Inflammatory macrophage (primary cell): ENCODE measurements at places on chromosomes 3 and 15.
A peak's percentile ranks its signal among the peaks of the same experiment; 100 is the strongest.

DNA sequence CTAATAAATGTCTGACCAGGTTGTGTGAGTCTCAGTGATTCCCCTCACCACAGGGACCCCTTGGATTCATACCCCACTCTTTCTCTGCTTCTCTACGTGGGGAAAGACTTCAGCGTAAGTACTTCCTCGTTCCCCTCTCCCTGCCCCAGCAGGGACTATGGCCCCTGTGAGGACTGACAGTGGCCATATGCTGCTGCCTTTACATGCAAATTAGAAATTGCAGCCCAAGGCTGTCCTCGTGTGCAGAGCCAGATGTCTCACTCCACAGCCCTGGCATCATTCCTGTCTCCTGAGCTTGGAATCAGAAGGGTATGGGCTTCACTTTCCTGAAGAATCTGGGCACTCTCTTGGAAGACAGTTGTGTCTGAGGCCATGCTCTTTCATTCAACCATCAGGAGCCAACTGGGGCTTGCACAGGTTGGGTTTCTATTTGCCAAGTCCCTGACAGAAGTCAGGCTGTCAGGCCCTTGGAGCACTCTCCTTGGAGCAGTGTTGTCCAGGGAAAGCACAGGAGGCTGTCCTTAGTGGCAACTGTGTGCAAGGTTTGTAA lies 30.5 kb upstream of the IQCF2 start:
- no peak for DNase-seq

DNA sequence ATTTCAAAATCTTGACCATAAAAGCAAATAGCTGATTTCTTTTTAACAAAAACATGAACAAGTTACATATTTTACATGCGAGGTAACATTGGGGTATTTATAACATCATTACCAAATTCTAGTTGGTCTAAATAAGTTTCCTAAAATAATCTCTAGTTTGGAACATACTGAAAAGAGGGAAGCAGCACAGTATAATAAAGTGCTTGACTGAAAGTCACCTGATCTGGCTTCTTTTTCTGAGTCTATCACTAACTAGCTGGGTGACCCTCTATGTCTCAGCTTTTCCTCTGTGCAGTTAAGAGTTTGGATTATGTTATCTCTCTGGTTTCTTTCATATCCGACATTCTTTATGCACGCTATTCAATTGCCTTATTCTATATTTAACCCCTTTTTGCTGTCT lies 19.8 kb upstream of the CNTN4 start:
- no peak for DNase-seq

DNA sequence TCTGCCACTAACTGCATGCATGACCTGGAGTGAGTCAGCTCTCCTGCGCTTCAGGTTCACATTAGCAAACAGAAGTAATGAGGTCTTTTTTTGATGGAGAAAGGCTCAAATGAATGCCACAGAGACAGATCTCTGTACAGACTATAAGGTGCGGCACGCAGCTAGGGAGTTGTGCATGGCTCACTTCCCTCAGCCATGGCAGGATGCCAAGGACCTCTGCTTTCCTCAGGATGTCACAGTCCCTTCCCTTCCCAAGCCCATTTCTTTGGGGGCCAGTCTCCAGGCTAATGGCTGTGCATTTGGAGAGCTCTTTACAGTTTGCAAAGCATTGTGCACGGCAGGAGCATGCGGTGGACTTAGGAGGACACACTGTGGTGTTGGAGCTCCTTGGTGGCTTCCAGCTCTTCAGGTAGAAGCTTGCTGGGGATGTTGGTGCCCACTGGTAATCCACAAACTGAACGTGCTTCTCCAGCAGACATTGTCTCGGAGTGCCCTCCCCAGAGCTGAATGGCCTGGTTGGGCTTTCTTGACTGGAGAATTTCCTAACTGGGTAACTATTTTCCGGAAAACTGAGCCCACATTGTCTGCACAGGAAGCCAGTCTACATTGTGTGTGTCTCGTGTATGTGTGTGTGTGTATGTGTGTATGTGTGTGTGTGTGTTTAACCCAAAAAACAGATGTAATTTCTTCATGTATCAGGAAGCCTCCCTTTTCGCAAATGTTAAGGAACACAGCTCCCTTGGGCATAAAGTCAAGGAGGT lies 172.5 kb upstream of the TLE3 start:
- DNase-seq = peak; percentile 73

DNA sequence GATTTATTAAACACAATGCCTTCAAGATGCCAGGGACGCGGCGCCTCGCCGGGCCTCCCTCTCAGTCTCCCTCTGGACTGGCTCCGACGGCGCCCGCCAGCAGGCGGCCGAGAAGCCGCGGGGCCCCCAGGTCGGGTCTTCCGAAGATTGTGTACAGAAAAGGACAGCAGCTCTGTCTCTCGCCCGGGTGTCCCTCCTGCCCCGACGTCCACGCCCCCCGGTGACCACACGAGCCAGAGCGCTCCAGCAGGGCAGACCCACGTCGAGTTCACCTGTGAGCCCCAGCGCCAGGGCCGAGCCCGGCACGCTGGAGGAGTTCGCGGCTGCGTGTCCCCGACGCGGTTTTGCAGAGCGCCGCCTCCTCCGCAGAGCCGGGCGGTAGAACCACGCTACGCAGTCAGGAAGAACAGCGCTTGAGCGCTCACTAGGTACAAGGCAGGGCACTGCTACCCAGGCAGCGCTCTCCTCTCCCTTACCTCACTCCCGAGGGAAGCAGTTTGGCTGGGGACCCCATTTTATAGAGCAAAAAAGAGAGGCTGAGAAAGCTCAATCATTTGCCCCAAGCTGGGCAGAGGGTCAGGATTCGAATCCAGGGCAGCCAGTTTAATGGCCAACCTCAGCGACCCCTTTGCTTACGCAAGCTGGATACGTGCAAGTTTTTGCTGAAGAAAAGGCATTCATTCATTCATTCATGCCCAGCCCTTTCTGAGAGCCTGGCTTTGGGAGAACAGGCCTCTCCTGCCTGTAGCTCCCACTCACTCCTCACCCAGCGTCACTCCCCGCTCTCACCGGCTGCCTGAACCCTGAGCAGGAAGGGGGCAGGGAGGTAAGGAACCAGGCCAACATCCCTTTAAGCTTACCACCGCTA lies 3.0 kb upstream of the TLE3 start:
- DNase-seq = peak; percentile 60

GRCh38 chr3:12380461-12380860 lies 91.6 kb downstream of the PPARG start:
- DNase-seq = no peak

GRCh38 chr3:147538034-147538433 lies 128.9 kb downstream of the ZIC1 start:
- DNase-seq = no peak

DNA sequence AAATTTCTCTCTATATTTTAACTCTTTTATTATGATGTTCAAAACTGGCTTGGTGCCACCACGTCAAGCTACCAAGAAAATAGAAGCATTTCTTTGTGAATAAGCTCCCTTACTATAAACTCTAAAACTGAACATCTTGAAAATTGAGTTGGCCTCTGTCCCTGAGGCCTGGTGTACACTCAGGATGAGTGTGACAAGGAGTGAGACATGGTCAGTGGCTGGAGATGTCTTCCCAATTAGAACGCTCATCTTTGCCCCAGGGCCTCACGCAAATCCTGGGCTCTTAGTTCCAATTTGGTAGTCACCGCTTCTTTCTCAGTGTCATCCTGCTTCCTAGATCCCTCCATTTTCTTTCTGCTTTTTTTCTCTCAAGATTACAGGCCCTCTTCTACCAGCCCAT lies 26.2 kb downstream of the SLC2A2 start:
- DNase-seq = no peak
